HuH-7 (cell line): ENCODE measurements at places on chromosomes 5 and 9.
A peak's percentile ranks its signal among the peaks of the same experiment; 100 is the strongest.

DNA sequence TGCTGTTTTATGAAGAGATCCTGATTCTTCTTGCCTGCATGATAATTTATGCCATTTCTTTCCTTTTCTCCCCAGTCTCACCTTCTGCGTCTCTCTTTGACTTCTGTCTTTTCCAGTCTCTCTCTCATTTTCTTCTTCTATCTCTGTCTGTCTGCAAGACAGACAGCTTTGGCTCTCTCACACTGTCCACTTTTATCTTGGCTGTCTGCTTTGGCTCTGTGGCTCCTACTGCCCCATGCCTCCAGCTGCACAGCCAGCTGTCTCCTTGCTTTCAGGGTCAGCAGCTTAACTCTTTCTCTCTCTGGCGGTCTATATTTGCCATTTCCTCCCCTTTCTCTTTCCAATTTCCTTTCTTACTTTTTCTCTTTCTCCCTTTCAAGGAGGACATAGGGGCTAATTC, 971.1 kb upstream of the COX7C start:
- DNase-seq = no peak

DNA sequence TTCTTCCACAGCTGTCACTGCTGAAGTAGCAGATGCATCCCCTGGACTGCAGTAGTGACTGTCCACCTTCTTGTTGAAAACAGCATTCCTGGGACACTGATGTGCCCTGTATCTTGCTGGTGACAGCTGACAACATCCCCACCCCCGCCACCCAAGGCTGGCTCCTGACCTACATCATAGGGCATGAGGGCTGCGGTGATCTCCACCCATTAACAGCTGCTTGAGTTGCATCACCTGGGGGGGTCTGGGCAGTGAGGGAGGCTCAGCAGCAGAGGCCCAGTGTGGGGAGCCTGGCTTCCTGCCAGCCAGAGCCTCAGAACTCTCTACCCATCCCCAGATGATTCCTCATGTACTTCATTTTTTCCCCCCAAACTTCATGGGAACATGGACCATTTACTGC, 4.1 kb downstream of the PRUNE2 start:
- DNase-seq = no peak

- no peak for DNase-seq
Observed at GRCh38 chr5:35129921-35130485, 82.3 kb upstream of the AGXT2 start.

- no peak for DNase-seq
Observed at GRCh38 chr5:31585895-31586270, 53.0 kb upstream of the PDZD2 start.

GRCh38 chr5:135027697-135028615, 6.1 kb downstream of the PITX1 start:
- no peak for DNase-seq

- DNase-seq = no peak
Observed at GRCh38 chr5:100434815-100435214, 100.4 kb upstream of the FAM174A start.

DNA sequence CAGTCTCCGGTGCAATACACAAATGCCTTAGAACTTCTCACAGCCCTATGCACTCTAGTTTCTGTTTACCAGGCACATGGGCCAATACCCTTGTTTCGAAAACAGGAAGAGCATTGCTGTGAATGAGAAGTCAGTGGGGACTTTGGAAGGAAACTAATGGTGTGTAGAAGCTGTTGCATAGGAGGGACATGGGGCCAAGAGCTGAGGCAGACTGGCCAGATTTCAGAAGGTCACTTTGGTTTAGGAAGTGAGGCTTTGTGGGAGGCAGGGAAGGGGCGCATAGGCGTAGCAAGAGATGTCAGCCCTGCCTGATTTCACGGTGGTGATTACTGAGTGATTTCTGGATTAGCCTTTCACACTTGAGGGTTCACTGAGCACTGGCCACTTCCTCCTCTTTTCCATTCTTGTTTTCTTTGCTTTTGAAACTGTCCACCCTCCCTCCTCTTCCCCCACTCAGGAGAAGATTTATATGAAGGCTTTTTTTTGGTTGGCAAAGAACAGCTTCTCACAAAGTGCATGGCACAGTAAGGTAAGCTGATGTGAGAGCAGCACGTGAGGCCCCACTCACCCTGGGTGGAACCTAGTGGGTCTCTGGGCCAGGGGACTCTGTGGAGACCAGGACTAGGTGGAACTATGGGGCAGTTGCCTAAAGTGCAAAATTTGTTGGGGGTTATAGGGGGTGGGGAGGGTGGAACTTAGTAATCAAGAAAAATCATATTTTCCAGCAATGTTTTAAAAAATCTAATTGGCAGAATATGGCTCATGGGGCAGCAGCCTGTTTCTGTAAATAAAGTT, 6.1 kb upstream of the TMEM252 start:
- no peak for DNase-seq

- DNase-seq = peak; percentile 75
Observed at GRCh38 chr5:139863855-139864558, 68.4 kb downstream of the PSD2 start.

GRCh38 chr5:65150599-65151304, 331.0 kb downstream of the ADAMTS6 start:
- DNase-seq = no peak

DNA sequence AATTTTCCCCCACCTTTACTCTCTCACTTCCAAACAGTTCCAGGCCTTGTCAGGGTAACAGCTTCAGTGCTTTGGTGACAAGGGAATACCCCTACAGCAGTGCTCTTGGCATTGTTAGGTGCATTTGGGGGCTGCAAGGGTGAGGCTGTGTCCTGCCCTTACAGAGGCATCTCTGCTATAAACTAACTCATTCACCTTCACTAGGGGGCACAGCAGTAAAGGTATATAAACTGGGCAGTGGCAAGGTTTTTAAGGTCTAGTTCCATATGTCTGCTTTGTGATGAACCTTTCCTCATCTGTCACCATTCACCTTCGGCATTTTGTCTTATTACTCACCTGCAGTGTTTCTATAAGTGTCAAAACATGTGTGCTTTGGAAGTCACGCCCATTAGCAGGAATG, 79.1 kb upstream of the GPR151 start:
- DNase-seq = no peak

DNA sequence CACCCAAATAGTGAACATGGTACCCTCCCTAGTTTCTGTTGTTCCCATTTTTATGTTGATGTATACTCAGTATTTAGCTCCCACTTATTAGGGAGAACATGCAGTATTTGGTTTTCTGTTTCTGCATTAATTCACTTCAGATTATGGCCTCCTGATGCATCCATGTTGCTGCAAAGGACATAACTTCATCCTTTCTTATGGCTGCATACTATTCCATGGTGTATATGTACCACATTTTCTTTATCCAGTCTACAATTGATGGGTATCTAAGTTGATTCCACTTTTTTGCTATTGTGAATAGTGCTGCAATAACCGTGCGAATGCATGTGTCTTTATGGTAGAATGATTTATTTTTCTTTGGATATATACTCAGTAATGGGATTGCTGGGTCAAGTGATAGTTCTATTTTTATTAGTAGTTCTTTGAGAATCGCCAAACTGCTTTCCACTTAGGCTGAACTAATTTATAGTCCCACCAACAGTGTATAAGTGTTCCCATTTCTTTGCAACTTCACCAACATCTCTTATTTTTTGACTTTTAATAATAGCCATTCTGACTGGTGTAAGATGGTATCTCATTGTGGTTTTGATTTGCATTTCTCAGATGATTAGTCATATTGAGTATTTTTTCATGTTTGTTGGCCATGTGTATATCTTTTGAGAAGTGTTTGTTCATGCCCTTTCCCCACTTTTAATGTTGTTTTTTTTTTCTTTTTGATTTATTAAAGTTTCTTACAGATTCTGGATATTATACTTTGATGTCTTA, 79.6 kb downstream of the SMIM15 start:
- no peak for DNase-seq

- DNase-seq = no peak
Observed at GRCh38 chr5:52692606-52693005, 95.1 kb upstream of the ITGA1 start.
